ENCODE measurements at places on chromosomes 2 and 18.
A peak's percentile ranks its signal among the peaks of the same experiment; 100 is the strongest.

DNA sequence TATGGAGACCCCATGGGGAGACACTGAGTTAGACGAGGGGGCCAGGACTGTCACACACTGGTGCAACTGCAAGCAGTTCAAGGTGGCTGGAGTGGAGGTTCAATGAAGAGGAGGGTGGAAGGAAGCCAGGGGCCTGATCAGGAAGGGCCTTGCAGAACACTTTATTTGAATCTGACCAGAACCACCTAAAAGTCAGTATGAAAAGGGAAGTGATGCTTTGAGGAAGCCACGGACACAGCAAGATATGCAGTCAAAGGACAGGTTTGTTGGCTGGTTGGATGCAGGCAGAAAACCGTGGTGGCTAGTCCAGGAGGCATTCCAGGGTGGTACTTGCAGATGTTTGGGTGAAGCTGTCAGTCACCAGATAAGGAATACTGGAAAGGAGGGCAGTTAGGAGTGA is 3.5 kb upstream of the FAM124B start:
- DNase-seq = no peak

GRCh38 chr2:157363612-157364101 is 38.0 kb upstream of the ERMN start:
- no peak for DNase-seq

- no peak for DNase-seq
Observed at GRCh38 chr2:152456262-152456661, 121.3 kb downstream of the FMNL2 start.

DNA sequence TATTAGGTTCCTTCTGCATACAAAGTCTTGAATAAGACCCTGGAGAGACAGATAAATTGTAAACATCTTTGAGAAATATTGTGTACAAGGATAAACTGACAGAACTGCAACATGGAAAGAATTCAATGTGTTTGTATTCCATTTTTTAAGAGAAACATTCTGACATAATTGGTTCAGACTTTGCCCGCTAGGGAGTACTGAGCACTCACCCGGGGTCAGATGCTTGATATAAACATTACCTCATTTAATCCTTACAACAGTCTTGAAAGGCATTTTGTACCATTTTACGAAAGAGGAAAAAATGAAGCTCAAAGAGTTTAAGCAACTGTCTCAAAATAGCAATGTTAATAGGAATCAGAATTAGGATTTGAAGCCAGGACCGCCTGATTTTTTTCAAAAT is 416.7 kb upstream of the CRIM1 start:
- DNase-seq = no peak

DNA sequence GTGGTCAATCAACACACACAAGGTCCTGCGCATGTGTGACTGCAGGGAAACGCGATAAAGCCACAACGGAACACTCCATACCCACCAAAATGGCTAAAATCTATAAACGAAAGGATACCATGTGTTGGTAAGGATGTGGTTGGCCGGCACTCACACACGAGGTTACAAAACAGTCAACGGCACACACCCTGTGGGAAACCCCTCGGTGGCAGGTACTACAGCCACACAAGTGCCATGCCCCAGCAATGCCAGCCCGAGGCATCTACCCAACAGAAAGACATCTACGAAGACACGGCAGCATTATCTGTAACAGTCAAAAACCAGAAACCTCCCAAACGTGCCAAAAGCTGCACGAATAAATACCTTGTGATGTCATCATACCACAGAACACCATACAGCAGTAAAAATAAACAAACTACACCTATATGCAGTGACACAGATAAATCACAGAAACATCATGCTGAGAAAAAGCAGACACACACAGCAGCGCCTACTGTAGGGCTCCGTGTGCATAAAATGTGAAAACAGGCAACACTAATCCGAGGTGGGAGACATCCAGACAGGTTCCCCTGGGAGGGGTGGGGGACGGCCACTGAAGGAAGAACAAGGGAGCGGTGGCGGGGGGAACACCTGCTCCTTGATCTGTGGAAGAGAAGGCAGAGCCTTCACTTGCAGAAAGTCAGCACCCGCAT is 36.7 kb downstream of the HDAC4 start:
- DNase-seq = no peak

DNA sequence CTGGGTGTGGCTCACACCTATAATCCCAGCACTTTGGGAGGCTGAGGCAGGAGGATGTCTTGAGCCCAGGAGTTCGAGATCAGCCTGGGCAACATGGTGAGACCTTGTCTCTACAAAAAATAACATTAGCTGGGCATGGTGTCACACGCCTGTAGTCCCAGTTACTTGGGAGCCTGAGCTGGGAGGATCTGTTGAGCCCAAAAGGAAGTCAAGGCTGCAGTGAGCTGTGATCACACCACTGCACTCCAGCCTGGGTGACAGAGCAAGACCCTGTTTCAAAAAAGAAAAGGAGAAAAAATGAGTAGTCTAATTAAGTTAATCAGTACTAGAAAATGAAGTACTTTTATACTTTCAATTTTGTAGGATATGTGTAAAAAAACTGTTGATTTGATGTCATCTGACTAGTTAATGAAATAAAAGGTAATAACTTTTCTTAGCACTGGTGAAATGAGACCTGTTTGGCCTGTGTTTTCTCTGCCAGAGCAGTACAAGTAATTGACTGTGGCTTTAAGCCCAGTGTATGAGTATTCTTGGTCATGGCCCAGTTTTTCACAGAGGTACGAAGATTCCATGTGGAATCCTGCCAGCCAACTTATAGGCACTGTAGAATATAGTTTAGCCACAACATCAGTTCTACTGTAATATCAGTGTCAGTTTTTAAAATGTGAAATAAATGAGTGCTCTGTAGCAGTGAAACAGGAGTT is 35.8 kb downstream of the MFSD6 start:
- no peak for DNase-seq

DNA sequence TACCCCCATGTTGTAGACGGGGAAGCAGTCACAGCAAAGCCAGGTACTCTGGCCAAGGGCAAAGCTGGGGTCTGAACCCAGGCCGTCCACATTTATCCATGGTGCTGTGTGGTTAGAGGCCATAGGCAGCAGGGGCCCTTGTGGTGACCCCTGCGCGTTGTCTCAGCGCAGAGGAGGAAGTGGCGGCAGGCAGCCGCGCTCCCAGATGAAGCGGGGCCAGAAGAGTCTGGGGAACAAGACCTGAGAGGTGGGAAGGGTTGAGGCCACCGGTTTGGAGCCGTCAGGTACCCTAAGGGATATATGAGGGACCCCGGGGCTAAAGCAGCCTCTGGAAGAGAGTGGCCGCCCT is 770 bp downstream of the ZNF396 start:
- DNase-seq = peak; percentile 53

- no peak for DNase-seq
Observed at GRCh38 chr18:24972577-24972976, 379.4 kb downstream of the ZNF521 start.

DNA sequence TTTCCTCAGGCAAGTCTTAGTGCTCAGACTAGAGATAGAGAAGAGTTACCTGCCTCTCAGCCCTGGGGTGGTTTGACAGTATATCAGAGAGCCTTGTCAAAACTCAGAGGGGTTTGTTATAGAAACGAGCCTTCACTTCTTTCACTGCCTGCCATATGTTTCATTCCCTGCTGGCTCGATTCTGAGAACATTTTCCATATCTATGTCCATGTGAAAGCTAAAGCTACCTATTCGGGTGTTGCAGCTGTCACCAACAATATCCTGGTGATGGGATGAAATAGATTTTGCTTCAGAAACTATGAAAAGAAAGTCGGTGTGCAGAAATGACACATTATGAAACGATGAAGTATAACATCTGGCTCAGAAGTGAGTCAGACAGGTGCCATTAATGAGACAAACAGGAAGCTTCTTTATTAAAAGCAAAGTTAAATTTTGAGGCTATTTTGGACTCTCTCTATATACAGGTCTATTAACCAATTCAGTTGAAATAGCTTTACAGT is 56.1 kb upstream of the TANK start:
- DNase-seq = peak; percentile 24

DNA sequence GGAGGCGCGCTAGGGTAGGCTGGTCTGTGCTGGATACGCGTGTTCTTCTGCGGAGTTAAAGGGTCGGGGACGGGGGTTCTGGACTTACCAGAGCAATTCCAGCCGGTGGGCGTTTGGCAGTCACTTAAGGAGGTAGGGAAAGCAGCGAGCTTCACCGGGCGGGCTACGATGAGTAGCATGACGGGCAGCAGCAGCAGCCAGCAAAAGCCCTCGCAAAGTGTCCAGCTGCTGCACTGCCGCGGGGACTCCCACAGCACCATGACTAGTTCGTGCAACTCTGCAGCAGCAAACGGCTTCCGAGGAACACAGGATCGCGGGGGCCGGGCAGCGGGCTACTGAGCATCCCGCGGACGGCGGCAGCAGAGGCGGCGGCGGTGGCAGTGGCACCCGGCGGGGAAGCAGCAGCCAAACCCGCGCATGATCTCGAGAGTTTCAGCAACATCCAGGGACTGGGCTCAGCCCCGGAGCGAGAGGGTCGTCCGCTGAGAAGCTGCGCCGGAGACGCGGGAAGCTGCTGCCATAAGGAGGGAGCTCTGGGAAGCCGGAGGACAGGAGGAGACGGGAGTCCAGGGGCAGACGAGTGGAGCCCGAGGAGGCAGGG is 368 bp downstream of the TMEFF2 start:
- DNase-seq = peak; percentile 16

GRCh38 chr18:10269261-10269660 is 185.2 kb upstream of the APCDD1 start:
- no peak for DNase-seq

- DNase-seq = no peak
Observed at GRCh38 chr2:217412721-217413120, 552.9 kb upstream of the TNP1 start.

- no peak for DNase-seq
Observed at GRCh38 chr18:42394238-42394637, 439.2 kb downstream of the PIK3C3 start.

DNA sequence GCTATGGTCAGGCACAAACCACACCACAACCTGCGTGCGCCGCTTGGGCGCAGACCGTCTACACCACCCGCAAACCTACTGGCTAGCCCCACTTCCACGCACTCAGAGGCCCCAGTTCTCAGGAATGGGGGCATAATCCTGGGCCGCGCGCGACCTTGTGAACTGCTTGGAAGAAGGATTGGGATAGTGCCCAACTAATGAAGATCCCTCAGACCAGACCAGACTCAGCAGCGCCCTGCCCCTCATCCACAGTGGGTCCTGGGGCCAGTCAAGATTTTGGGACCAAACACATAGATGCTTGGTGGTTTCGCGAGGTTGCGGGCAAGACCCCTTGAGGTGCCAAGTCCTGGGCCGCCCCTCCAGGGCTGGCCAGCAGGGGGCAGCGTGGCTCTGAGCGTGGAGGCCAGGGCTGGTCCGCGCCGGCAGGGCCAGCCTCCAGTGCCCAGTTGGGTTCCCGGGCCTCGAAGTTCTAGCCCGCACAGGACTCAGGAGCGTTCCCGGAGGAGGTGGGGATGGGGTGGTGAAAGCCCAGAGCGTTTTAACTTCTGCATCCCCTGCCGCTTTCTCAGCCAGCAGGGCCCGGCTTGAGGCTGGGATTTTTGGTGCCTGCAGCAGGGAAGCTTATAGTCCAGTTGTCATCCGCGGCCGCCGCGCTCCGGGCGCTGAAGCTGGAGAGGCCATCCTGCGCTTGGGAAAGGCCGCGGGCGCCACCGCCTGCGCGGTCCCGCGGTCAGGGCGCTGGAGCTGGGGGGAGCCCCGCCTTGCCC is 8.3 kb downstream of the OSR1 start:
- peak; percentile 53 for DNase-seq

- no peak for DNase-seq
Observed at GRCh38 chr2:179572544-179572943, 288.9 kb downstream of the ZNF385B start.

GRCh38 chr2:43097644-43098408 is 128.6 kb downstream of the ZFP36L2 start:
- DNase-seq = no peak

- no peak for DNase-seq
Observed at GRCh38 chr2:30820381-30821055, 13.3 kb upstream of the CAPN13 start.

- no peak for DNase-seq
Observed at GRCh38 chr18:30687501-30687900, 355.0 kb downstream of the DSC3 start.

DNA sequence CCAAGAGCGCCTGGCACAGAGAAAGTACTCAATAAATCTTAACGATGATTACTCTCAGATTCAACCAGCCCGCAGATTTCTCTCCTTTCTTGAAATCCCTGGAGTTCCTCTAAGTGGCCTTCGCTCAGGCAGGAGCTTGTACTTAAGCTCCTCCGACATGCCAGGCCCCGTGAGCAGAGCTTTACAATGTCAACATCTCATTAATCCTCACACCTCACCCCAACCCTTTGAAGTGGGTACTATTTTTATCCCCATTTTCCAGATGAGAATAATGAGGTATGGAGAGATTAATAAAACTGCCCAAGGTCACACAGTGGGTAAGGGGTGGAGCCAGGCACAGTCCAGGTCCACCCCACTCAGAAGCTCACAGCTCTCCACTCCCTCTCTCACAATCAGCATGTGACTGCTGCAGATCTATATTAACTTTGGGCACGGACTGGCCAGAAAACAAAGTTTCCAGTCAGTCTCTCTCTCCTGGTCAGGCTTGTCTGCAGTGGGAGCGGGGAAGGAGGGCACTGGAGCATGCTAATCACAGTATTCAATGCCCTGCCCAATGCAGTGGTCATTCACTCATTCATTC is 18.0 kb downstream of the DNMT3A start:
- DNase-seq = no peak

DNA sequence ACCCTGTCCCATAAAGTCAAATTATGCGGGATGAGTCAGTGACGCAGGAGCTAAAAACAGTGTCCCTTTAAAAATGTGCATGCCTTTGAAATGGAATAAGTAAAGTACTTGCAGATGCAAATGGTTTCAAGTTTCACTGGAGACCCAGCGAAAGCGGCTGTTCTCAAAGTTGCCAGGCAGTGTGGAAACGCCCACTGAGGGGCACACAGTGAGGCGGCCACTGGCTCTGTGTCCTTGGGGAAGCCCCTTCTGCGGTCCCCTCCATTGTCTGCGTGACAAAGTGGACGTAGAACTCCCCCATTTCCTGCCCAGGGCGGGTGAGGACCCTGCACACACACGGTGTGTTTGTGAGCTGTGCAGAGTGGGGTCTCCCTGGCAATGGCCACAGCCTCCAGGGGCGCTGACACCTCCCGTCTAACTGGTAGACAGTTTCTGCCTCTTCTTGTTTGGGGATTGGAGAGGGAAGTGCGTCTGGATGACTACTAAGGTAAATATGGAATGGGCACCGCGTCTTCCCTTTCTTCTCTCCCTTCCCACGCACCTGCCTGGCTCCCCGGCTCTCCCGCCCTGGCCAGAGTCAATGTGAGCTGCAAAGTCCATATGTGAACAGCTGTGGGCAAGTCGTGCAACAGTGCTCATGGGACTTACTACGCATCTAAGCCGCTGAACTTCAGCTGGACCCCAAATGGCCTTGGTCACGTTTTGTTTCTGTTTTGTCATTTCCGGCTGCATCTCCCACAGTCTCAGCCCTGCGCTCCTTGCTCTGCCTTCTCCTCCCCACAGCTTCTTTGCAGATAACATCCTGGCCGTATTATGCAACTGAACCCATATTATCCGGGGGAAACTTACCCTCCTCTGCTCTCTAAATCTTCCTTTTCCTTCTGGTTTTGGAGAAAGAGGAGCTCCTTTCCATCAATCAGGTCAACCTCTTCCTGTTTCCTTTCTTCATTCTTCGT is 33.7 kb upstream of the ZNF516 start:
- DNase-seq = no peak

- DNase-seq = peak; percentile 11
Observed at GRCh38 chr18:55220523-55220922, 261.3 kb upstream of the CCDC68 start.

All from germinal center (tissue), 1 donor.